Activated T-helper 1 cell treated with Interleukin-2 at 50 U/mL for 16 hours (primary cell): ENCODE measurements at places on chromosomes 1 and 21.

GRCh38 chr1:226864311-226864710 is 6.1 kb upstream of the PSEN2 start:
- DNase-seq, result no peak

DNA sequence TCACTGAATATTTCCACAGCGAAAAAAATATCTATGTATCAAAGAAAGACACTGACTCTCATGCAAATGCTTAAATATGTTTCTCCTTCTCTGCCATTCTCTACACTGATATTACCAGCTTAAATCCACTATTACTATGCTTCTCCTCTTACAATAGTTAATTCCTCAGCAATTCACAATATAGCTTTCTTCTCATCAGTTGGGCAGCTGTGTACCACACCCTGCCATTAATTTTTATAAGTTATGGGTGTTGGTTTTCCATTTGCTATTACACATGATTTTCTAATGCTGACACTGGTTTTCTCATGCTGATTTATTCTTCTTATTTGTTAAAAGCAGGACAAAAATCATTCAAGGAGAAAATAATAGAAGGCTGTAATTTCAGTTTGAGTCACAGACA is 251.8 kb downstream of the TBX15 start:
- no peak for DNase-seq

DNA sequence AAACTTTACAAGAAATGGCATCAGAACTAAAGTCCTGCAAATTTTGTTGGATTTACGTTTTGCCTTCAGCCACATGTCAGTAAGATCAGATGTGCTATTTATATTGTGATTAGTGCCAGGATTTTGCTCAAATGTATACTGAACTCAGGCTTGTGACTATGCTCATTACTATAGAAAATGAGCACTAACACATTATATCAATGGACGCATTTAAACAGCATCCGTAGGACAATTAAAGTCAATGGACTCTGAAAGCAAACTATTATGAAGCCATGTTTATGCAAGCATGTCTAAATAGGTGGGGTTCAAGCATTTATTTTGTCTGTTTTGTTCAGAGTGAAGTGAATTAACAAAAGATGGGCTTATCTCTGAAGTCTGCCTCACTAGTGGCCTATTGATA is 20.6 kb upstream of the DDAH1 start:
- no peak for DNase-seq

GRCh38 chr1:63630666-63631065 is 37.5 kb downstream of the PGM1 start:
- no peak for DNase-seq

DNA sequence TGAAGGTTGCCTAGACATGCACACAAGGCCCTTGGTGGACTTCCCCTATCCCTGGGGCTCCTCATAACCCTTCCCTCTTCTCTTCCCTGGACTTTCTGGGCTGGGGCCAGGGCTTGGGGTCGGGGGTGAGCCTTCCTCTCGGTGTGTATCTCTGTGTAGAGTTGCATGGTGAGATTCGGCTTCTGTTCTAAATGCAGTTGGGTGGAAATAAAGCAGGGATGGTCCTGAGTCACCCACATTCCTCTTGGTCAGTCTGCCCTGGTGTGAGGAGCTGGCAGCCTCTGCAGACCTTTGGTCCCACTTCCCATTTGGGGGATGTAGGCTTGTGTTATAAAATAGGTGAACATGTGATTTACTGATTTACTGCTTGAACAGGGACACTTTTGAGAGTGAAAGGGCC is 38.0 kb downstream of the ADARB1 start:
- DNase-seq, result no peak

DNA sequence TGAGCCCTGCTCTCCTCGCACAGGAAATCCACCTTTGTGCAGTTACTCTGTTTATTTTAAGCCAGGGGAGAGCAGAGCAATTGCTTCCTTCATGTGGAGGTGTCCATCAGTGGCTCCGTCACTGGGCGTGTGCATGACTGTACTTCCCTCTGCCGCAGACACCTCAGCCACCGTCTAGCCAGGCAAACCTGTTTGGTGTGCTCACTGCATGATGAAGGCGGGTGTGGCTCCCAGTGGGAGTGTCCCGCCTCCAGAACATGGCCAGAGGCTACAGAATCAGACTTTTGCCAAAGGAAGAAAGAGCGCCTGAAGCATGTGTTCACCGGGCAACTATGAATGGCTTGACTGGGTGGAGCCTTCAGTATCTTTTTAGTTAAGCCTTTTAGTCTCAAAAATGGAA is 26.1 kb upstream of the LAMC2 start:
- no peak for DNase-seq

GRCh38 chr1:188402986-188403385 is 1574.2 kb downstream of the PLA2G4A start:
- DNase-seq, result no peak

GRCh38 chr1:155062151-155062686 is 1.3 kb upstream of the EFNA4 start:
- DNase-seq, result no peak

DNA sequence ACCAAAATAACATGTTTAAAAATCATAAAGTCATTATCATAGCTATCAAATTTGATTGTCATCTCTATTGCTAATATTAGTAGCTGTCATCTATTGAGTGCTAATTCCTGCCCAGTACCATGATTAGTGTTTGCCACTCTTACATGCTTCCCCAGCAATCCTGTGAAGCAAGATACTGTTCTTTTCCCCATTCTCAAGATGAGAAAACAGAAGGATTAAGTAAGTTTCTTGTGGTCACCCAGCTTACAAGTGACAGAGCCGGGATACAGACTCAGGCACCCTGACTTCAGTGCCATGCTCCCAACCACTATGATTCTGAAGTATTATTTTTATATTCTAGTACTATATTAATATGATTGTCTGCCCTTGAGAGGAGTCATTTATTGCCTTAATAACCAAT is 36.5 kb downstream of the LRRC8C start:
- no peak for DNase-seq
